ENCODE measurements at places on chromosomes 4 and X. TPM values are rescaled to one million over a fixed set of nuclear protein-coding genes. Genes with fewer than 3 reads are reported as not detected.

S100P gene
- total RNA-seq, result not detected

SPIN2A gene
- total RNA-seq, result 0.38 TPM

RASL11B gene
- total RNA-seq, result 0.28 TPM

SHISA3 gene
- total RNA-seq, result 1.7 TPM

PPP1R2C gene
- total RNA-seq, result not detected

SPANXN4 gene
- not detected for total RNA-seq

UGT2A1 gene
- not detected for total RNA-seq

Data from regular cardiac myocyte (primary cell).